Neural progenitor cell (in vitro differentiated cells): ENCODE measurements at places on chromosomes 16 and 17.

GRCh38 chr16:63050391-63050790 is 1014.2 kb upstream of the CDH8 start:
- no peak for DNase-seq

GRCh38 chr17:18045691-18046350 is 6.6 kb downstream of the GID4 start:
- DNase-seq, result no peak

DNA sequence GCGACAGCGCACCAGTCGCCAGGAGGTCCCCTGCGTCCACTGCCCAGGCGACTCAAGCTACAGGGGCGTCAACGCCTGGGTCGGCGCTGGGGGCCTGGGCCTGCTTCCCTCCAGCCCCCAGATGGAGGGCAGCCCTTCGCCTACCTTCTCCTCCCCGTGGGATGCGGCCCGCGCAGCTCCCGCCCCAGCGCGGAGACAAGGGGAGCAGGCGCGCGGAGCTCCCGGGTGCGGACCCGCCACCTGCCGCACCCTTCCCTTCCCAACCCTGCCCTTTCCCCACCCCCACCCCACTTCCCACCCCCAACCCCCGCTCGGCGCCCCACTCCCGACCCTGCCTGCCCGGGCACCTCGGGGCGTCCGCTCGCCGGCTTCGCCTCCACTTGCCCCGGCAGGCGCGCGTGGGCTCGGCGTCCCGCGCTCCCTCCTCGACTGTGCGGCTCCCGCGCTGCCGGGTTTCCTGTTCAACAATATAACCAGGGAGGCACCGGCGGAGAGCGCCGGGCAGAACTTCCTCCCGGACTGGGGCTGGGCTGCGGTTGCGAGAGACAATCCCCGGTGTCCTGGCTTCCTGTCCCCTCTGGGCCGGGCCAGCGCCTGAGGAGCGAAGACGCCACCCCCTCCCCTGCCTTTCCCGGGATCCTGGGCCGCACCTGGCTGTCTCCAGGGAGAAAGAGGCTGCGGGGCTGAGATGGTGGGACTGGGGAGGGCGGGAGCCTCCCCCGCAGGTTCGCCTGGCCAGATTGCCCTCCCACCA is at the start of gene ARHGAP27:
Gene ARHGAP27, minus strand, starts transcription at position 466 of the 754 bp plus-strand sequence. CDS start 2,591 bp downstream, outside the sequence.
- peak; percentile 54 for DNase-seq

- peak; percentile 26 for DNase-seq
These were observed 198.9 kb downstream of the ZFHX3 start for GRCh38 chr16:72848759-72849664.

DNA sequence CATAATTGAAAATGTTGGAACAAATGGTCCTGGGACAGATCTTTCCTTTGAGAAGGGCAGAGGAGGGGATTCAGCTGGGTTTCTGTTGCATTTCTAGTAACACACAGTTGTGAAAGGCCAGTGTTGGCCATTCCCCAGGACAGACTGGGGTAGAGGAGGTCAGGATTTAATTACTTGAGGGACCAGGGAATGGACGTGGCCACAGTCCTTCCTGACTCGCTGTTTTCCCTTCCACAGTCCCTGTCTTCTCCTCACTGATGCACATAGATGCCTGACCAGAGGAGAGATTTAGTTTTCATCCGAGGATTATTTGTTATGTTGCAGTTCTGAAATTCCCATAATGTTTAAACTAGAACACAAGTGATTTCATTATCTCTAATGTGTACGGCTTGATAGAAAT is 25.2 kb upstream of the HEATR6 start:
- DNase-seq, result no peak

DNA sequence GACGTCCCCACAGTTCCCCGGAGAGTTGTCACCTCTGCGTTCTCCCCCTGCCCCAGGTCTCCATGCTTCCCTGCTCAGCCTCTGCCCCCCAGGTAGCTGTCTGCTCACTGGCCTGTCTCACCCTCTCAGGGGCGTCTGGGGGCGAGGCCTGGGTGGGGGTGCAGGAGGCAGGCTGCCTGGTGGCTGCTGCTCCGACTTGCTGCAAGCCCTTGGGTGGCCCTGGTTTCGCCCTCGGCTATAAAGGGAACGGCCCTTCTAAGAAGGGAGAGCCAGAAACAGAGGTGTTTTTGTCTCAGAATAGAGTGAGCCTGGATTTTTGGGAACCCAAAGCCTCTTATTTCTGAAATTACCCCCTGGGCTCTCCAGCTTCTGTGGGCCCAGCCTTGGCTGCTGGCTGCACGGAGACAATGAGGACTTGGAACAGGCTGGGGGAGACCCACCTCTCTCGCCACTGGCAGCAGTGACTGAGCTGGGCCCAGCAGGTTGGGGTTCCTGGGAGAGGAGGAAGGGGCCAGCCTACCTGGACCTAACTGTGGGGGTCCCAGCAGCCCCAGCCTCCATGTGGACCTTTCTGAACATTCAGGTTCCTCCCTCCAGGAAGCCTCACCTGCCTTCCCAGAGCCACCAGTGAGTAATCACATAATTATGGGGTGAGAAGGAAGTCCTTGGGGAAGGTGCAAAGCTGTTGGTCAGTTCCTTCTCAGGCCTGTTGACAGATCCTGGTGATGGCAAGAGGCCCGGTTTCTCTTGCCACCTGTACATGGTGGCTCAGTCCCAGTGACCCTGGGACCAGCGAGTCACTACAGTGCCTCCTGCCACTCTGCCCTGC is 15.5 kb upstream of the SPNS2 start:
- peak; percentile 7 for DNase-seq

DNA sequence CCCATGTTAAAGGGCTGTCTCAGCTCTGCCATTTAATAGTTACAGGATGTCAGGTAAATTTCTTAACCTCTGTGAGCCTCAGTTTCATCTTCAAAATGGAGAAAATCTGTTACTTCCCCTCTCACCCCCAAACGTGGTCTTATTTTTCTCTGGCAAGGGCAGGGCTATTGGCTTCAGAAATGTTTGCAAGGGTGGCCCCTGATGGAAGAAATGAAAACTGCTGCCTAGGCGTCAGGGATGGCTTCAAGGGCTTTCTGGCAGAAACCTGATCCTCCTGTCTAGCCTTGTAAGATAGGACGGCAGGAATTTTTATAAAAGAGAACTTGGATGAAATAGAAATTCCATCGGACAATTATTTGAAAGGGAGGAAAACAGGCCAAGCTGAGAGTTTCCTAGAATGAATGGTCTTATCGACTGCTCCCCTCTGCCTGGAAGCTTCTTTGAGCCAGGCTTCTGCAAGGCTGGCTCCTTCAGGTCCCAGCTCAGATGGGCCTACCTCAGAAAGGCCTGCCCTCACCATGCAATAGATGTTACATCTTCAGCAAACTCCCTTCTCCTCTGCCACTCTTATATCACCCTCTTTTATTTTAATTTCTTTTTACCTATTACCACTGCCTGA is 43.0 kb upstream of the TANGO6 start:
- peak; percentile 81 for DNase-seq

DNA sequence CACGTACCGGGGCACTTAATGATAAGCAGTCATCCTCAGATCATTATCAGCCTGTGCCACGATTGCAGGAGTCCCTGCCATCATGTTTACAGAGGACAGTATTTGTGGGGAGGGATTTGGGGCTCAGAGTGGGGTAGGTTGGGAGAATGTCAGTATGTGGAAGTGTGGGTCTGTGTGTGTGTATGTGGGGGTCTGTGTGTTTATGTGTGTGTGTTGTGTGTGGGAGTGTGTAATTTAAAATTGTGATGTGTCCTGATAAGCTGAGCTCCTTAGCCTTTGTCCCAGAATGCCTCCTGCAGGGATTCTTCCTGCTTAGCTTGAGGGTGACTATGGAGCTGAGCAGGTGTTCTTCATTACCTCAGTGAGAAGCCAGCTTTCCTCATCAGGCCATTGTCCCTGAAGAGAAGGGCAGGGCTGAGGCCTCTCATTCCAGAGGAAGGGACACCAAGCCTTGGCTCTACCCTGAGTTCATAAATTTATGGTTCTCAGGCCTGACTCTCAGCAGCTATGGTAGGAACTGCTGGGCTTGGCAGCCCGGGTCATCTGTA is 13.5 kb upstream of the EFCAB13 start:
- DNase-seq, result peak; percentile 19

DNA sequence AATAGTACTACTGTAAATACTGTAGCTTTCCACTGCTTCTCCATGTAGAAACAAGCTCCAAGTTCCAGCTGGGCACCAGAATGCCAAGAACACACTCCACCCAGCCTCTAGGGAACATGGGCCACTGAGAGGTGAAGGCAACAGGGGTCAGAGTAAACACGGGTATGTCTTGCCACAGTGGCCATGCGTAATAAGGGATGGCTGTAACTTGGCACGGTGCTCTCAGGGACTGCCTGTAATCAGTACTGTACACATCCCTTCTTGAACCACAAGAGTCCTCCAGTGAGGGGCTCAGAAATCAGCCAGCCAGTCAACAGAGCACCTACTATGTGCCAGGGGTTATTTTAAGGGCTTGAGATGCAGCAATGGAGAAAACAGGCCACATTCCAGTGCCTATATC is 10.8 kb downstream of the LRRC59 start:
- no peak for DNase-seq

- DNase-seq, result no peak
These were observed 183.2 kb downstream of the ZNF423 start for GRCh38 chr16:49672753-49673152.

DNA sequence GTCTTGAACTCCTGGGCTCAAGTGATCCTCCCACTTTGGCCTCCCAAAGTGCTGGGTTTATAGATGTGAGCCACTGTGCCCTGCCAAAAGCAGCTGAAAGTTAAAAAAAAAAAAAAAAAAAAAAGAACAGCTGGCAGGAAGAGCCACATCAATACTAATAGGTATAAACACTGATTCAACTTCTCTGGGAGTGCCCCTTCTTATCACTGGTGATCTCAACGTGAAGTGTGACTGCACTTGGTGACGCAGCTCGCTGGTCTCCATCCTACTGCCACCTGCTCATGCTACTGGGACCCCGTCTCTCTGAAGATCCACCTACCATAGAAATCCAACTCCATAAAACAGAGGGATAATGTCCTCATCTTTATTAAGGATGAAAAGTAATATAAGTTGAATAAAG is 40.8 kb downstream of the RNF157 start:
- no peak for DNase-seq

DNA sequence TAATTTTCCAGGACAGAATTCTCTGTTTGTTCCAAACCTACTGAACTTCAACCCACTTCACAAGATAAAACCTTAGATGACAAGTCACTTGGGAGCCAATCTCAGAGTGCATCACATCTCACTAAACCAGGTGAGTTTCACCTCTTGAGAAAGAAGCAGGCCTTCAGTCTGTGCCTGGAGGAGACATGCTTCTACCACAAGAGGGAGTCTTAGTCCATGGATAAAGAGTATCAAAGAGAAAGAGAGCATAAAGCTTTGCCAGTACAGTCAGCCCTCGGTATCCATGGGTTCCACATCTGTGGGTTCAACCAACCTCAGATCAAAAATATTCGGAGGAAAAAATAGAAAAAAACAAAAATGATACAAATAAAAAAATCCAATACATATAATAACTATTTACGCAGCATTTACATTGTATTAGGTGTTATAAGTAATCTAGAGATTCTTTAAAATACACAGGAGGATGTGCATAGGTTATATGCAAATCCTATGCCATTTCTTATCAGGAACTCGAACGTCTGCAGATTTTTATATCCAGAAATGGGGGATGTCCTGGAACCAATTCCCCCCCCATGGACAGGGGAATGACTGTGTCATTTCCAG is 37.7 kb downstream of the DUSP14 start:
- DNase-seq, result peak; percentile 68

DNA sequence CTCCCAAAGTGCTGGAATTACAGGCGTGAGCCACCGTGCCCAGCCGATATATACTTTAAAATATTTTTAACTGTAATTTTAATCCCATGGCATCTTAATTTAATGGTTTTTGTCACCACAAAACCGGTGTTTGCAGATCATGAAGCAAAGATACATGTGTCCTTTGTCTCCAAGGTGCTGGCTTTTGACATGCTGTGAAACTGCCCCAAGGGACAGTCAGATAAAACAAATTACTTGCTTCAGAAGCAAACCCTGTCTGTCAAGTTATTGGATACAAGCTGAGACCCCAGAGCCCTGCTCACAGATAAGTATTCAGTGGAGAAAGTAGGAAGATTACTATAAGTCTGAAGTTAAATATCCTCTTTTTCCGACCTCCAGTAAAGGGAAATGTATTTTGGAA is 39.8 kb downstream of the ARL4D start:
- no peak for DNase-seq

DNA sequence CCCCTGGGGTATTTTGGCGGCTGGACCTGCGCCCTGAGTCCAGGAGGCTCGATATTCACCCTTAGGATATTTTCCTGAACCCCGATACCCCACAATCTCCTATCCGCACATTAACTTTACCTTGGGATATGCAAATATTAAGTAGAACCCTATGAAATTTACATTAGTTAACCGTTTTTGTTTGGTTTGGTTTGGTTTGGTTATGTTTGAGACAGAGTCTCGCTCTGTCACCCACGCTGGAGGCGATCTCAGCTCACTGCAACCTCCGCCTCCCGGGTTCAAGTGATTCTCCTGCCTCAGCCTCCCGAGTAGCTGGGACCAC is 9.3 kb upstream of the NAGS start:
- DNase-seq, result no peak

- no peak for DNase-seq
These were observed 13.5 kb downstream of the NUDT16L1 start for GRCh38 chr16:4706871-4707270.
